SK-N-DZ (cell line): ENCODE measurements at places on chromosomes 2 and 18.

DNA sequence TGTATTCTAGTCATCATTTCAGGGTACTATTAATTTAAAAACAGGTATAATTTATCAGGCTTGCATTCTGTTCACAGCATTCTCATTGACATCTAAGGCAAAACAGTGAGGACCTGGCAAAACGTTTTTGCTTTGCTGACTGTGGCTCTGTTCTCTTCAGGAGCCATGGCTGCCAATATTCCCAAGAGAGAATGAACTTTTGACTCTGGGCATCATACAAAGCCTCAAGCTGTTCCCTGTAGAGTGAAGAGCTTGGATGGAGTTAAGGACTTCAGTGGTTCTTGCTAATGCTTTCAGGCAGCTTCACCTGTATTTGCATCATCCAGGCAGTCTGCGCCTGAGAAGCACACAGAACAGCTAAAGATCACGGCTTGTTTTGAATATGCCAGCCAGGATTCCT is 65.9 kb upstream of the CAVIN2 start:
- DNase-seq: no peak

DNA sequence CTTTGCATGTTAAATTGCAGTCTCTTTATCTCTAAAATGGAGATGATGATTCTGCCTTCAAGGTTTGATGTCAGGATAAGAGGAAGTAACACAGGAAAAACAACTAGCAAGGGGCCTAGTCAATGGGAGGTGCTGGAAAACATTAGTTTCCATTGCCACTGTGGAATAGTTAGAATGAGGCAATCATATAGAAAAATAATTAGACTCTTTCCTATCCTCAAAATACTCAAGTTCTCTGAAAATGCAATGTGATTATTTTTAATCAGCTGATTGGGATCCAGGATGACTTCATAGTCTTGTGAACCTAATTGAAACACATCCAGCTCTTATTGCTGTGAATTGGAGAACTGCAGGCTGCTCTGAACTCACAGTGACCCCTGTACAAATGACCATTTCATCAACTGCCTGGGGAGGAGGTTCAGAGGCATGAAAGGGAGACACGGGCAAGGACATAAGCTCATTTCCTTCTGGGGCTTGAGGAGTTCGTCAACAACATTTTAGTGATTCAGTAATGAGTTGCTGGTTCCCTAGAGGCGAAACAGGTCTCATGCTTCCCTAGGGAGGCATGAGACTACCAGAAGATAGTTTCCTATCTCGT is 422.5 kb downstream of the LPIN1 start:
- DNase-seq: peak; percentile 11

- no peak for DNase-seq
These were observed 47.5 kb downstream of the ANKRD44 start for GRCh38 chr2:197263077-197263476.

- no peak for DNase-seq
These were observed 73.1 kb downstream of the AAK1 start for GRCh38 chr2:69570474-69570873.

DNA sequence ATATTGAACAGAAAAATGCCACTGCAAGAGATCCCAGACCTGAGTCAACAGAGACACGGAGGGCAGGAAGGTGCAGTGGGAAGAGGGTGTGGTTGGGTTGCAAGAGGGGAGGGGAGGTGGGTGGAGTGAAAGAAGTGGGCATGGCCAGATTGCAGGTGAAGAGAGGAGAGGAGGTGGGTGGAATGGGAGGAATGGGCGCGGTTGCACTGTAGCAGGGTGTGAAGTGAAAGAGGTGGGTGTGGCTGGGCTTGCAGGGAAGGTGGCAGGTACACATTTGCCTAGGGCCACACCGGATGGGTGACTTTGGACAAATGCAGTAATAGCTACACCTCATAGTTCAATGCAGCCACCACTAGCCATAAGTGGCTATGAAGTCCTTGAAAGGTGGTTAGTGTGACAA is 71.1 kb downstream of the DOCK10 start:
- no peak for DNase-seq

DNA sequence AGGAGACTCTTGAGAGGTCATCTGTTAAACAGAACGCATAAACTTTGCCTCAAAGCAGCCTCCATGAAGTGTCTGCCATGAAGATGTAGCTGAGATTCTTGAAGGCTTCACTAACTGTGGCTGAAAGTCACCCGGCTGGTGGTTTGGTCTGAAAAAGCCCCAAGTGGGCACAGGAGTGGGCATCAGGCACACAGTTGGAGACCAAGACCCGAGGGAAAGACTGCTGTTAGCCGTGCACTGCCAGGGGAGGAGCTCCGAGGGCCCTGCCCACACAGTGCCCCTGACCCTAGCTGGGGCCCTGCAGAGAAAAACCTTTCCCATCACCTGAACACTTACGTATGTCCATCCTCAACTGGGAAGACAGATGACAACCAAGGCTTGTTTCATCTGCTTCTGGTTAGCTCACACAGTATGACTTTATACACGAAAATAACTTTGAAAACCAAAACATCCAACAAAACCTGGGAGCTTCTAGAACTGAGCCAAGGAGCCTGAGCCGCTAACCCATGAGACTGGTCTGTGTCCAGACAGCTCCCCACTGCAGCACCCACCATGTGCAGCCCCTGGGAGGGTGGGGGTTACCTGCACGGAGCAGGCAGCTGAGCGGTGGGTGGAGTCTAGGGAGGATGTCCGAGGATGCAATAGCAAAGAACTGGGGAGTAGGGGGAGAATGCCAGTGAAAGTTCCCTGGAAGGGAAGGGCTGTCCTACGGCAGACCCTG is 15.4 kb downstream of the HJURP start:
- no peak for DNase-seq

- no peak for DNase-seq
These were observed 78.2 kb downstream of the MYL12B start for GRCh38 chr18:3340015-3340681.
